ENCODE measurements at places on chromosomes 16 and 17.
A peak's percentile ranks its signal among the peaks of the same experiment; 100 is the strongest.

- no peak for DNase-seq
Measured at GRCh38 chr17:11900655-11901054, 96.6 kb downstream of the ZNF18 start.

- no peak for DNase-seq
Measured at GRCh38 chr16:63856537-63856936, 1265.3 kb downstream of the CDH11 start.

- no peak for DNase-seq
Measured at GRCh38 chr16:16021020-16021419, 71.6 kb downstream of the ABCC1 start.

- DNase-seq, result no peak
Measured at GRCh38 chr16:51072591-51072990, 78.5 kb downstream of the SALL1 start.

DNA sequence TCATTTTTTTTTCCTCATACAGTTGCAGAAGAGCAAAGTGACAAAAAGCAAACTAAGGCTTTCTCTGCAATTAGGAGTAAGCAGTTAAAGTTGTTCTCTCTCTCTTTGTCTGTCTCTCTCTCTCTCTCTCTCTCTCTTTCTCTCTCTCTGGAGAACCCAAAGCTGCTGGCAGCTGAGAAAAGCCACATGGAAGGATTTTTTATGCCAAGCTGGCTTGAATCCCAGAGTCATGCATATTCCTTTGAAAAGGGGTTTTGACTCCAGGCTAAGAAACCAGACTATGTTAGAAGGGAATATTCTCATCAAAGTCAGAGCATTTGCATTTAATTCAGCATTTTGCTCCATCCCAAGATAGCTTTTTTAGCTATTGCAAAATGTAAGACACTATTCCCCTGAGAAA lies 1114.2 kb upstream of the GOT2 start:
- DNase-seq, result no peak

GRCh38 chr16:14539156-14539555 lies 90.9 kb downstream of the PARN start:
- no peak for DNase-seq

DNA sequence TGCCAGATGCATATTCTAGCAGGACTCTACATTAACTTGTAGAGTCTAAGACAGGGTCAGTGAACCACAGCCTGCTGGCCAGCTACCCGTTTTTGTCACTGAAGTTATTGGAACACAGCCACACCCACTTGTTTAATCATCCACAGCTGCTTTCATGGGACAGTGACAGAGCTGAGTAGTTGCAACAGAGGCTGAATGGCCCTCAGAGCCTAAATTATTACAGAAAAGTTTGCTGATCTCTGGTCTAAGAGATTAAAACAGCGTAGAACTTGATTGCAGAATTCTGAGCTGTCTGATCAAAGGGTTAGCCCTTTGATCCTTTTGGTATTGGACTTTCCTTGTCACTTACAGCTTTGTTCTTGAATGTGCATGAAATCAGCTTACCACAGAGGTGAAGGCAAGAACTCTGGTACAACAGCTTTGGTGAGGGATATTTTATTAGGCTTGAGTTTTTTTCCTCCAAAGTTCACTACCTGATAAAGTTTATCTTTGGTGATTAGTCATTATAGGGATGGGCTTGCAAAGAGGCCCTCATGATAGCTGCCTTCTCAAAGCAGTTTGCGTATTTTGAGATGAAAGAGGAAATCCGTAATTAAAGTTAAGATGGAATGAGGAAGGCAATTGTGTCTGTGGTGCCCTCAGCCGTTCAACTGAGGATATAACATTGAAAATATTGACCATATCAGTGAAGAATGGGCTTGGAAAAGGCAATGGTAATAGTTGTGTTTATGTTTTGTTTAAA lies 23.6 kb downstream of the ALDH3A2 start:
- DNase-seq, result peak; percentile 58

DNA sequence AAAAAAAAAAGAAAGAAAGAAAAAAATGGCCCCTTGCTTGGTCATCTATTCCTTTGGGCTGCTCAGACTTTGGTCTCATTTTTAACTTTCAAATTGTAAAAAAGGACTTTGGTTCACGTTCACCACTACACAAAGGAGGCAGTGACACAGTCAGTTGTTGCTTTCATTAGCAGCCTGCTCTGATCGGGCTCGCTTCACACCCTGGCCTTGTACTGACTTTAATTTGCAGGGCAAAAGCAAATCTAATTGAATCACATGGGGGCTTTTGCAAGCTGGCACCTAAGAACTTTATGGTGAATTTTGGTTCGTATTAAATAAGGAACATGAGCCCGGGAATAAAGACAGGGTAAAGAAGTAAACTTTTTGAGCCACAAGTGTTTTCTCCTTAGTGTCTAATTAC lies 103.6 kb upstream of the CDH11 start:
- no peak for DNase-seq

DNA sequence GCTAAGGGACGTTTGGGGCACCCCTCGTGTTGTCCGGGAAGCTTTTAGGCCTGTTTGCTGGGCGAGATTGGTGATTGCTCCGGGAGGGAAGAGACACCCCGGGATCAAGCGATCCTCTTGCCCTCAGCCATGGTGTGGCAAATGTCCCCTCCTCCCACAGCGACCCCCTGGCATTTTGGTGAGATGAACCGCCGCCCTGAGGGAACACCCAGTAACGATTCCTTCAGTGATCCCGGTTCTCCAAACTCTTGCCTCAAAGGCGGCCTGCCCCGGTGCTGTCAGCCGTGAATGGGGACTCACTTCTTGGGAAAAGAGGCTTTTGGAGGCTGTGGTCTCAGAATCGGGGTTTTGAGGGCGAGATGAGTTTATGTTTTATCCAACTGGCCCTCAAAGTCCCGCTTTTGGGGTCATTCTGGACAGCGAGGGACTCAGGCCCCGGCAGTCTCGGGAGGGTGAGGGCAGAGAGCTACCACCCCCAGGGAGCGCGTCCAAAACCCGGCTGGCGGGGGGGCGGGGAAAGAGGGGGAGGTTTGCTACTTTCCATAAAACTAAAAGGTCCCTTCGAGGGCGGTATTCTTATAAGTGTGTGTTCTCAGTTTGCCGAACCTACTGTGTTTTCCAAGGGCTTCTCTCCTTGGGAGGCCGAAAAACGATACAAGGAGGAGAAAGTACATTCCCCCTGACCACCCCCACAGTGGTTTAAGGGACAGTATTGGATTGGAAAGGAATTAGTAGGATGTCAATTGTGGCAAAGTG lies 232.7 kb downstream of the MRTFB start:
- no peak for DNase-seq

- DNase-seq, result peak; percentile 79
Measured at GRCh38 chr17:41322094-41322902, 6.8 kb upstream of the KRTAP17-1 start.

DNA sequence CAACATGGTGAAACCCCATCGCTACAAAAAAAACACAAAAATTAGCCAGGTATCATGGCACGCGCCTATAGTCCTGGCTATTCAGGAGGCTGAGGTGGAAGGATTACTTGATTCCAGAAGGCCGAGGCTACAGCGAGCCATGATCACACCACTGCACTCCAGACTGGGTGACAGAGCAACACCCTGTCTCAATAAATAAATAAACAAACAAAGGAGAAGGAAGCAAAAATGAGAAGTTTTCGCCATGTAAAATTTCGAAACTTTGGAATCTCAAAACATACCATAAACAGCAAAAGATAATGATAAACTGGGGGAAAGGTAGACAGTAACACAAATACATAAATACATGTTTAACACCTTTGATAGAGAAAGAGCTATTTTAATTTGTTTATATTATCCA lies 130.9 kb downstream of the ZFHX3 start:
- DNase-seq, result no peak

GRCh38 chr16:11131706-11132105 lies 124.3 kb downstream of the SOCS1 start:
- no peak for DNase-seq

- no peak for DNase-seq
Measured at GRCh38 chr17:1083451-1084187, 86.7 kb downstream of the TIMM22 start.

DNA sequence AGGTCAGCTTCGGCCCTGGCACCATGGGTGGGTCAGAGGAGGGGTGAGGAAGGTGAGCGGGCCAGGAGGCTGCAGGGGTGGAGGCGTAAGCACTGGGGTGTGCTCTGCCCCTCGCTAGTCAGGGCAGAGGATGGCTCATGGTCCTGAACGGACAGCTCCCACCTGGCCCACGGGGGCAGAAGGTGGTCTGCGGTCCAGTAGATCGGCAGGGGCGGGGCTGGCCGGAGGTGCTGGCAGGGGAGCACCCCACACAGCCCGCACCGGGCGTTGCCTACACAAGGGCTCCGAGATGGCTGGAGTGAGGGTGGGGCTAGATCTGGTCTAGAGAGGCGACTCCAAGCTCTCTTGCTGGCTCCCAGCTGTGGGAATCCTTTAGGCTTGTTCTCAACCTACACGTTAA lies 8.2 kb downstream of the NPTX1 start:
- DNase-seq, result no peak

DNA sequence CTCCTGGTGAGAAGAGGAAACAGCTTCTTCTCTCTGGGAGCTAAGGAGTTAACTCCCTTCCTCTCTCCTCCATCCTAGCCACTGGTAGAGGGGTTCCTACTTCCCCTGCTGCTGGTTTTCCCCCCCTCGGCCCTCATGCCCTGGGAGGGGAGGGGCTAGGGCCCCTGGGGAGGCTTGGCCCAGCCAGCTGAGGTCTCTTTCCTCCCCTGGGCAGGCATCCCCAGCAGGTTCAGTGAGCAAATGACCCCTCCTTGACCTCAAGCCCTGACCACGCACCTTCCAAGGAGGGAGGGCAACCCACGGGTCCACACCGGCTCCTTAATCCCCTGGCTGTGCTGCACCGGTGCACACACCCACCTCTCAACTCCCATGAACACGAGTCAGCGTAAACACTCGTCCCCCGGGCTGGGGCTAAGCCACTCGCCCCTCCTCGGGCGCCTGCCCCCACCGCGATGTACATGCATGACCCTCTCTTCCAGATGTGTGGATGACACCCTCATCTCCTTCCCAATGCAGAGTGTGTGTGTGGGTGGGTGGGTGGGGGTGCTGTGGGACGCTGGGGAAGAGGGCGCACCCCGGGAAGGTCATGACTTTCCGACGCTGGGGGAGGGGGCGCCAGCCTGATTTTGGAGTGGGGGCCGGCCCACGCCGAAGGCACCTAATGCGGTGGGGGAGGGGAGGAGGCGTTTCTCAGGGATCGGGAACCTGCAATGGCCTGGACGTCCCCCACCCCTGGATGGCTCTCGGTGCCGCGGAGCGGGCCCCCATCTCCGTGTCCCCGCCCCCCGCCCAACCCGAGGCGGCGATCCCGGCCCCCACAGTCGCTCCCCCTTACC lies 33.7 kb downstream of the SRCIN1 start:
- no peak for DNase-seq

DNA sequence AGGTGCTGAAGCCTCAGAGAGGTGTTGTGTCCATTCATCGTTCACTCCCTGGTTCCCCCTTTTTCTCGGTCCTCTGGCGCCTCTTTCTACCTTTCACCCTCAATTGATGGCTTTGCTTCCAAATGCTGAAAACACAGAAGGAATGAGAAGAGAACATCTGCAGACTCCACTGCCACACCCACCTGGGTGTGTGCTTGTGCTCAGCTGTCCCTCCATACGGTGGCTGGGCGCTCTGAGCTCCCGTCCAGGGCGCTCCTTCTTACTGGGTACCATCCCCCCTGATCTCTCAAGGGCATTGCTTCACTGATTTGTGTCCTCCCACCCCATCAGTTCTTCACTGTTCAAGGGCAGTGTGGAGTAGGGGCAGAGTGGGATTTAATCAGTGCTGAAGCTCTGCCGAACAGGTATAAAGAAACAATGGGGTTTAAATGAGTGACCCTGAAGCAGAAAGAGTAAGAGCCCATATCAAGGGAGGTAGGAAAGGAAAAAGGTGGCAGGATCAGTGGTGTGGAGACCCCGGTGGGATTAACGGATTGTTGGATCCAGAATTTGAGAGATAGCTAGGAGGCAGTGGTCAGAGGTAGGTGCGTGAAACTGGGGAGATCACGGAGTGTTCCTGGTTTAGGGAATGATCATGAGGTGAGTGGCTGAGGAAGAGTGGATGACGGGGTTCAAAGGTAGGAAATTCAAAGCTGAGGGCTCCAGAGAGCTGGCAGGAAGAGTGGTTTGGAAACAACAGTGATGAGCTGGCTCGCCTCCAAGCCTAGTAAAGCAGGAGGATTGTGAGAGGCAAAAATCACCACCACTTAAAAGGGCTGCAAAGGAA lies 40.8 kb downstream of the MRTFB start:
- peak; percentile 25 for DNase-seq

DNA sequence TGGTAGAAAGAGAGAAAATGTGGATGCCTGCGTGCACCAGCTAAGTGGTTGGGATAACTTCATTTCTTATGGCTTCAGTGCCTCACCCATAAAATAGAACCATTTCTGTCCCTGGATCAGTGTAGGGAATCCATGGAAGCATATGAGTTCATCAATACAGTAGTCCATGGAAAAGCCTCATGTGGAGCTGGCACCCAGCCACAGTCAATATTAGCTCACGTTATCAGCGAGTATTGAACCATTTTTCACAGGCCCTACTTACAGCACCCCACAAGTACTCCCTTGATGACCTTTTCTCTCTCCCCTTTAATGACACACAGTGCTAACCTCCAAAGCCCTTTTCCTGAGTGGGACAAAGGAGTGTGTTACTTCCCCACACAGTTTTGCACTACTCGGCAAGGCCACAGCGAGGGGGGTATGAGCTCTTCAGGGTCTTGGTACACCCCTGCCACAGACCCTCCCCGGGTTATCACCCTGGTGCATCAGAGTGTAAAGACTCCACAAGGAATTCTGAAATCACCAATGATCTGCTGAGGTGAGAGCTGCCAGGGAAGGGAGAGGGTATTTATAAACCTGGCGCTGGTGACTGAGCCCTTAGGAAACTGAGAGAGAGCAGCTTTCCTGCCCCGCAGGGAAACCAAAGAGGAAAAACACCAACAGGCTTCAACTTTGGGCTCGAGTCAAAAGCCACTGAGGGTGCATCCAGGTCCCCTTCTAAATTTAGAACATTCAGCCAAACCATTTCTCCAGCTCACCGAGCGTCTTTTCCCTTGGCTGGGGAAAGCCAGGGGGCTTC lies 36.9 kb downstream of the DYNLRB2 start:
- no peak for DNase-seq

DNA sequence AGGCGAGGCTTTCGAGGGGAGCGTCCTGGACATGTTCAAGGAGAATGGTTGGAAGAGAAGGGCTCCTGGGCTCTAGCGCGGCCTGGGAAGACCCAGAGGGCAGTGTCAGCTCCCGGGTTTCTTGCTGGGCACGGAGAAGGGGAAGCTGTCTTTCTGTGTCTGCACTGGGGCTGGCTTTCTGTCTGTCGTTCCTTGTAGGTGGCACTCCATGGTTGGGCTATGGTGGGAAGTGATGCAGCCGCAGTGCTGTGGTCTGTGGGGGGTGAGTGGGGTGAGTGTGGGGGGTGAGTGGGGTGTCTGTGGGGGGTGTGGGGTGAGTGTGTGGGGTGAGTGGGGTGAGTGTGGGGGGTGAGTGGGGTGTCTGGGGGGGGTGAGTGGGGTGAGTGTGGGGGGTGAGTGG lies 13.7 kb downstream of the RNF213 start:
- no peak for DNase-seq

- peak; percentile 23 for DNase-seq
Measured at GRCh38 chr17:61285526-61286320, 113.9 kb upstream of the TBX2 start.

- DNase-seq, result no peak
Measured at GRCh38 chr16:85601730-85602401, 11.3 kb upstream of the GSE1 start.

- DNase-seq, result no peak
Measured at GRCh38 chr17:17876959-17877528, 40.3 kb upstream of the SREBF1 start.
